ENCODE measurements at places on chromosomes 3 and 15.

- no peak for DNase-seq
These were observed 10.0 kb downstream of the FAM107A start for GRCh38 chr3:58567251-58567515.

- DNase-seq: peak; percentile 13
These were observed 410.5 kb upstream of the CADM2 start for GRCh38 chr3:84547971-84548970.

GRCh38 chr15:89378296-89379151 lies 43.9 kb upstream of the POLG start:
- no peak for DNase-seq

- DNase-seq: peak; percentile 95
These were observed 87.0 kb upstream of the ALDH1L1 start for GRCh38 chr3:126267169-126267975.

GRCh38 chr15:43441316-43441715 lies 51.6 kb downstream of the TP53BP1 start:
- DNase-seq: peak; percentile 48

DNA sequence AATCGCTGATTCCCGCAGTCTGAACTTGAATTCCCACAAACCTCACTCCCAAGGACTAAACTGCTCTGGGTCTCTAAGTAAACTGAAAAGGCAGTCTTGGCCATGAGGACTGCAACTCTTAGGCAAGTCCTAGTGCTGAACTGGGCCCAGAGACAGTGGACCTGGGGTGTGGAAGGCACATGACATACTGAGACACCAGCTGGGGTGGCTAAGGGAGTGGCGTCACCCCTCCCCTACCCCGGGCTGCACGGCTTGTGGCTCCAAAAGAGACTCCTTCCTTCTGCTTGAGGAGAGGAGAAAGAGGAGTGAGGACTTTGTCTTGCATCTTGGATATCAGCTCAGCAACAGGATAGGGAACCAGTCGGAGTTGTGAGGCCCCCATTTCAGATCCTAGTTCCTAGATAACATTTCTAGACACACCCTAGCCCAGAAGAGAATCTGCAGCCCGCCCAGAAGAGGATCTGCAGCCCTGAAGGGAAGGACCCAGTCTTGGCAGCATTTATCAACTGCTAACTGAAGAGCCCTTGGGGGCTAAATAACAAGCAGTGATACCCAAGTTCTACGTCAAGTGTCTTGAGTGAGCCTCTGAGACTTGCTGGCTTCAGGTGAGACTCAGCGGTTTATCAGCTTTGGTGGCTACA lies 110.7 kb upstream of the C3orf80 start:
- DNase-seq: no peak

- no peak for DNase-seq
These were observed 447.2 kb downstream of the SHQ1 start for GRCh38 chr3:72401005-72401545.

DNA sequence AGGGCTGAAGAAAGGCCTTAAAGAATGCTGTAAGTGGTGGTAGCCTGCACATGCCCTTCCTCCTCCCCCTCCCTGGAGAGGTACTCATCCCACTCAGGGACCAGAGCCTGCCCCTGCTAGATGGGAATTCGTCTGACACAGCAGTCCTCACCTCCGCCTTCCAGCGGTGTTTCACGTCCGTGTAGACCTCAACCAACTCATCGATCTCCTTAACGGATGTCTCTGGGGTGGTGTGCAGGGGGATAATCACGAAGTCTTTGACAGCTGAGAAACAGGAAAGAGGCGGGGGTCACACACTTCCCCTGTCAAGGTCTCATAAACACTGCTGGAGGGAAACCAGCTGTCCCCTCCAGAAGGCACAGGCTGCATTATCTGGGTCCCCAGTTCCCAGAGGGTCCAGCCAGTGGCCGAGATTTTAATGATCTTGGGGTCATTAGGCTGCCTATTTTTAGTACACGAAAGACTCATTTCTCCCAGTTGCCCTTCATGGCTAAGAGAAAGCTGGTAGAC lies 9.9 kb downstream of the DNASE1L3 start:
- DNase-seq: no peak

DNA sequence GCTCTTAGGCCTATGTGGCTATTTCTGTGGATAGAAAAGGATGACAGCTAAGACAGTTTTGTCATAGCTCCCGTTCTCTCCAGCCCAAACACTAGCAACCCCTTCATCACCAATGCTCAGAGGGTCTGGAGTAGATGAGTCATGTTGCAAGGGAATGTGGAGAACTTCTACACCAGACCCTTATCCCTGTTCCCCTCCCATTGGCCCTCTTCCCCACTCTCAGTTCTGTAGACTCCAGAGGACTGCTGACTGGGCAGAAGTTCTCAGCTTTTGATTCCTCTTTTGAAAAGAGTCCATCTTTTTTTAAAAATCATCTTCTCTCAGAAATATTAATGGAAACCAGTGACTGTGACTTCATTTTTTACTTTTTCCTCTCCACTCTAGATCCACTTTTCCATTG lies 2.4 kb upstream of the MYZAP start:
- DNase-seq: no peak

GRCh38 chr3:35183927-35184675 lies 455.2 kb upstream of the ARPP21 start:
- peak; percentile 26 for DNase-seq

- no peak for DNase-seq
These were observed 89.2 kb upstream of the SNRK start for GRCh38 chr3:43197181-43197580.

- no peak for DNase-seq
These were observed 8.8 kb downstream of the CCNL1 start for GRCh38 chr3:157151151-157151550.

GRCh38 chr15:81294516-81294880 lies 29.4 kb downstream of the STARD5 start:
- no peak for DNase-seq

GRCh38 chr3:192905980-192906678 lies 11.5 kb downstream of the MB21D2 start:
- DNase-seq: peak; percentile 7

DNA sequence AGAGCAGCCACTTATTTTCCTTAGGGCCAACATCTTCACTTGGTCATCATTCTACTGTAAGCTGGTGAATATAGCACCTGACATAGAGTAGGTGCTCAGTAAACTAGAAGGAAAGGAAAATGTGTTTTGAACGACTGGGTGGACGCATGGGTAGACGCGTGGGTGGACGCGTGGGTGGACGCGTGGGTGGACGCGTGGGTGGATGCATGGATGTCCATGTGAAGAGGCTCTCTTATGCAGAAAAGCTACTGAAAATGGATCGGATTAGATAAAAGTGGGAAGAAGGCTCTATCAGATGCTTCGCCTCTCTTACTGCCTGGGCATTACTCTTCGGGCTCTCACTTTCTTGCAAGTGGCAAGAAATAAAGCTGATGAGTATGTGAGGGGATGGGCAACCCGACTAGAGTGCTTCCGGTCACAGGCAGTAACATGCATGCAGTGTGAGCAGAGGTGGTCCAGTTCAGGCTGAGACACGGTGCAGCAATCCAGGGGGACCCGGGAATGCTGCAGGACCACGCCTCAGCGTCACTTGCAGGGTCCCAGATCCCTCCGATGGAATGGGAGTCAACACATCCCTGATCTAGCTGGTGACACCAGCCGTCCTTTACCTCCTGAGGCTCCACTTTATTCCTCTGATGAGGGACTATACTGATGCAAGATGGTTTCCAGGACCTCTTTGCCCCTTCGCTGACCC lies 138.0 kb upstream of the MEF2A start:
- DNase-seq: no peak

GRCh38 chr3:131796558-131797198 lies 238.1 kb downstream of the CPNE4 start:
- no peak for DNase-seq

GRCh38 chr3:177579419-177579818 lies 382.1 kb upstream of the TBL1XR1 start:
- no peak for DNase-seq

GRCh38 chr3:143122608-143123352 lies 3.2 kb downstream of the CHST2 start:
- no peak for DNase-seq

DNA sequence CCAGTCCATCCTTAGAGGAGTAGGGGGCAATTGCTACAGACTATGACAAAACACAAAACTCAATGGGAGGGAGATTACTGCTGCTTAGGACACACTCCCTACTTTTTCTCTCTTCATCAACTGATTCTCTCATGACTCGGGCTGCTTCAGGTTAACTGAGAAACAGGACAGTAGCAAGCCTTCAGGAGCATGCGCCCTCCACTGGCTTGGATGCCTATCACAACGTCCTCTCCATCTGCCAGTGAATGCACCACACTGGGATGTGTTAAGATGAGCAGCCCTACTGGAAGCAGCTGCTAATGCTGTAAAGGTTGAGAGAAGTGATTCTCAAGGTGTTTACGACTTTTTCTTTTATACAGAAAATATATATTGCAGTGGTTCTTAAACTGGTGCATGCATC lies 542.3 kb downstream of the EDEM1 start:
- DNase-seq: no peak

GRCh38 chr3:192826214-192827006 lies 91.2 kb downstream of the MB21D2 start:
- no peak for DNase-seq

DNA sequence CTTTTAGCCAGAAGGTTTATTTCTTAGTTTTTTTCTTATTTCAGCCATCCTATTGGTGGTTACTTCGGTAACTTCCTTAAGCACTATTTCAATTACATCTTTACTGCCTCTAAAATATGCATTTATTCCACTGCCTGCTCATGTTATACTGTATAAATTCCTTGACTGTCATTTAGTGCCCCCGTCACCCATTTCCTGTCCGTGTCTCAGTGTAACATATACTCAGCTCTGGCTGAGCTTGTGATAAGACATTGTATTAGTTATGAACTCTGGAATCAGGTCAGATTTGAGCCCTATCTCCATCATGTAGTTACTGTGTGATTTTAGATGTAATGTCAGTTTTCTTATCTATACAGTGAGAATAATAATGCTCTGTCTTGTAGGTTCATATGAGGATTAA lies 24.2 kb downstream of the PIAS1 start:
- no peak for DNase-seq

GRCh38 chr3:107769882-107770281 lies 247.1 kb downstream of the BBX start:
- no peak for DNase-seq

DNA sequence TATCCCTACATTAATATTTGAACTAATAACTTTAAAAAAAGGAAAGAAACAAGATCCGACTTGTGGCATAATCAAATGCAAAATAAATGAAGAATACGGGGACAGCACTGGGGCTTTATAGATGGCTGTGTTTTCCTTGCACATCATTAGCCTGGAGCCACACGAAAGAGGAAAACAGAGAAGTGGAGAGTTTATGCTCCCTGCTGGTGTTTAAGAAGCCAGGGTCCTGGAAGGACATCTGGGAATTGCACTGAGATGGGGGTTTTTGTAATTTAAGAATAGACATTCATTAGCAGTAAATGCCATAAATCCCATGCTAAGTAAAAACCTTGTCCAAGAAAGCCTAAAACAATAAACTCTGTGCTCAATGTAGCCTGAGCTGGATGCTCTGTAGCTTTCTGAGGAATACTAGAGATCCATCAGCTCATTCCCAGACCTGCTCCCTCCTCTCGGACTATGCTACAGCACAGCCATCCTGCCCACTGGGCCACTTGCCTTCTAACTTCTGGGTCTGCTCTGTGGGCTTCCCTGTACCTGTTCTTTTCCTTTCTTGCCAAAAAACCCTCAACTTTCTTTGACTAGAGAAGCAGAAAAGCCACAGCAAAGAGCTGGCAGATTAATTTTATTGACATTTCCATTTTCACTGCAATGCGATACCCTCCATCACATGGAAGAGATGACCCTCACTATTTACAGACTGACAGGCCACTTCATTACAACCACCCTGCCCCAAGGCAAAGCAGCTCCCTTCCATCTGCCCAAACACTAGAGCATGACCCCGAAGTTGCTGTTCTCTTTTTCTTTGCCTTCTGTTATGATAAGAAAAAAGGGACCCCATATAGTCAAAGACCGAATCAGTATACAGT lies 62.3 kb downstream of the MEIS2 start:
- DNase-seq: no peak

DNA sequence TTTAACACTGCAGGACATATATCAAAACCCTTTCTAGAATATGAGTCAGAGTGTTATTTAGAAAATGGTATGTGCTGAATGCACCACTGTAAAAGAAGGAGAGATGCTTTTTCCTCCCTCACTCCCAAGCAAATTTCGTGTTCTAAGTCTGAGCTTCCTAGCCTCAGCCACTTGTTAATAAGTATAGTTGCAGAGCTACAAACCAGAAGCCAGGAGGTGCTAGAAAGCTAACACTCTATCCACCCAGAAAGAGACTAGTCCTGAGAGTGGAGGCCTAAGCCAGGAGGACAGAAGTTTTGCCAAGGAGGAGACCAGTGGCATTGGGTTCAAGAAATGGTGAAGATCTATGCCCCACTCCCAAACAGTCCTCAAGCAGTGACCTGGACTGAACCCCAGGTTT lies 40.5 kb upstream of the GYG1 start:
- peak; percentile 39 for DNase-seq

GRCh38 chr15:85615930-85616329 lies 178.8 kb downstream of the KLHL25 start:
- DNase-seq: peak; percentile 58

DNA sequence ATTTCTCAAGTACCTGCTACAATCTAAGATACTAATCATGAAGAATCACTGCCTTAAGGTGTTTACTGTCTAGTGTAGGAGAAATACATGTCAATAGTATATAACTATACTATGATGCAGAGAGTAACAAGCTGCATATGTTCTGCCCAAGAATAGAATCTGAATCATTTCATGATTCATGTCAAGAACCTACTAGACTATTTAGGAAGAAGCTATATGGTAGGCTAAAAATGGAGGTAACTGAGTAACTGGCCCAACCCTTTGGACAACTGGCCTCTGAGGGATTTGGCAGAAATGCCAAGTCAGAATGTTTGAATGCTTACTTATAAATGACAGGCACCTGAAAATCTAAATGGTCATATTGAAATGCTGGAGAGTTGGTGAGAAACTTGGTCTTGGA lies 59.9 kb upstream of the DGKG start:
- DNase-seq: no peak

- peak; percentile 4 for DNase-seq
These were observed 32.6 kb downstream of the MAP2K5 start for GRCh38 chr15:67575039-67575502.

GRCh38 chr3:32009101-32009500 lies 27.6 kb downstream of the ZNF860 start:
- peak; percentile 17 for DNase-seq

DNA sequence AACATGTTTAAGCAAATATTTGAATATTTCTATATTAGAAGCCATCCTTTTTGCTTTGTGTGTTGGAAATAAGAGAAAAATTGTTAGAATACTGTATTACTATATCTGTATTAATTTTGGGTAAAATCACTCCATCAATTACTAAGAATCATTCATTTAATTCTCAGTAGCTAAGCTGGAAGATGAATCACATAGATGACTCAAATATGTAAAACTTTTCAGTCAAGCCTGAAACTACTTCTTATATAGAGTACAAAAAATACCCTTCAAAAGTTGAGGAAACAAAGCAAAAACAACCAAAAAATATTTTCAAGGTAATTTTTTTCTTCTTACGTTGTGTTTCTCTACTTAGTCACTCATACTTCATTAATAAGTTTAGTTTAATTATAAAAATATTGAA lies 205.7 kb upstream of the ROBO1 start:
- peak; percentile 36 for DNase-seq

GRCh38 chr15:75994220-75994619 lies 18.0 kb downstream of the NRG4 start:
- no peak for DNase-seq

GRCh38 chr15:44163370-44163769 lies 31.7 kb downstream of the FRMD5 start:
- DNase-seq: peak; percentile 14

GRCh38 chr15:54410481-54410880 lies 432.2 kb downstream of the UNC13C start:
- DNase-seq: no peak

GRCh38 chr15:68618908-68619698 lies 40.3 kb downstream of the CORO2B start:
- DNase-seq: peak; percentile 79
